RPMI7951 (cell line): ENCODE measurements at places on chromosomes 6 and 20. TPM values are rescaled to one million over a fixed set of nuclear protein-coding genes. Genes with fewer than 3 reads are reported as not detected.
A peak's percentile ranks its signal among the peaks of the same experiment; 100 is the strongest.

DNA sequence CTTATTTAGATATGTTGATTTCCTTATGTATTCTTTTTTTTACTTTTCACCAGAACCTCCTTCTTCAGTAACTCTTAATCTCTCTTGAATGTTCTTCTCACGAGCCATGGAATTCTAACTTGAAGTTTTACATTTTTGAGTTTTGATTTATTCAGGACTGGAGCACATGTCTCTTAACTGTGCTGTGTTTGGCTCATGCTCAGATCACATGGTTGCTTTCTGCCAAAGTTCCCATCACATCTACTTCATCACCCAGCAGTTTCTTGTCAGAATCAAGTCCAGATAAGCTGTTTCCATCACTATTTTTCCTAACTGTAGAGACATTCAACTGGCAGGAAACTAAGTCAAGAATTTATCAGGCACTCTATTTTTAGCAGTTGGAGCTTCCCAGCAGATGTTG, 31.7 kb downstream of the SLC35A1 start:
- DNase-seq = no peak

- DNase-seq = no peak
Measured at GRCh38 chr20:62906647-62907375, 19.5 kb downstream of the DIDO1 start.

- DNase-seq = no peak
Measured at GRCh38 chr6:4010048-4010447, 68.9 kb downstream of the FAM217A start.

DNA sequence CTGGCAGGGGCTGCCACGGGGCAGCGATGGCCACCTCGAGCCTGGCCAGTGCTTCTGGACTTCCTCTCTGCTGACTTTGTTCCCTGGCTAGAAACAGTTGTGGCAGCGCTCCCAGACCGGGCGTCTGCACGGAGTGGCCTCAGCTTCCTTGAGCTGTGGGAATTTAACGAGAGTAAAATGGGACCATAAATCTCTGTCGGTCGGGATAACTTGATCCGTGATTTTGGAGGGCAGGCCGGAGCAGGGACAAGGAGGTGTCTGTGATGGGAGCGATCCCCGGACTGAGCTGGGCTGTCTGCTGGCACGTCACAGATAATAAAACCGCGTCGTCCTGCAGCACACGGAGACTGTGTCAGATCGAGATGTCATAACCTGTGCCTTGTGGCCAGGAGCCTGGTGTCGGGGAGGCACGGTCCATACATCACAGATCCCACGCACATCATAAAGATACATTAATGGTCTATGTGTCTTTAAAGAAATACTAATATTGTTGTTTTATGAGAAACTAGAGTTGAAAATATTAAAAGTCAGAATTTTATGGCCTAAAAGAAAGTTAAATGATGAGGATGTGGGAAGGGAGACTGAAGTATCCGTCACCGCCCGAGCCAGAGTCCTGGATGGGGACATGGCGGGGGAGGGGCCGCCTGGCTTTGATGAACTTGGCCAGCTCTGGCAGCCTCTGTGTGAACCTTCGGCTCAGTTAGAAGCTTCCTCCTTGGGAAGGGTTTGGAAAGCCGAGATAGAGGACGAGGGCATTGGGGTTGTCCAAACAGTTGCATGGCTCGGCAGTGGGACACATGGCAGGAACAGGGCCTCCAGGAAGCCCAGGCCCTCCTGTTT, 6.5 kb upstream of the RBBP8NL start:
- no peak for DNase-seq

DNA sequence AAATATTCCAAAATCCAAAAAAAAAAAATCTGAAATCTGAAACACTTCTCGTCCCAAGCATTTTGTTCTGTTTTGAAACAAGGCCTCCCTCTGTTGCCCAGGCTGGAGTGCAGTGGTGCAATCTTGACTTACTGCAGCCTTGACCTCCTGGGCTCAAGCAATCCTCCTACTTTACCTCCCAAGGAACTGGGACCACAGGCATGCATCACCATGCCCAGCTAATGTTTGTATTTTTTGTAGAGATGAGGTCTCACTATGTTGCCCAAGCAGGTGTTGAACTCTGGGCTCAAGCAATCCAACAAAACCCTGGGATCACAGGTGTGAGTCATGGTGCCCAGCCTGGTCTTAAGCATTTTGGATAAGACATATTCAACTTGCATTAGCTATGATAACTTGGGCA, 13.6 kb downstream of the SESN1 start:
- no peak for DNase-seq

GRCh38 chr20:41587523-41587922, 30.7 kb downstream of the CHD6 start:
- DNase-seq = peak; percentile 15

GRCh38 chr6:15378866-15379265, 133.0 kb downstream of the JARID2 start:
- no peak for DNase-seq

DNA sequence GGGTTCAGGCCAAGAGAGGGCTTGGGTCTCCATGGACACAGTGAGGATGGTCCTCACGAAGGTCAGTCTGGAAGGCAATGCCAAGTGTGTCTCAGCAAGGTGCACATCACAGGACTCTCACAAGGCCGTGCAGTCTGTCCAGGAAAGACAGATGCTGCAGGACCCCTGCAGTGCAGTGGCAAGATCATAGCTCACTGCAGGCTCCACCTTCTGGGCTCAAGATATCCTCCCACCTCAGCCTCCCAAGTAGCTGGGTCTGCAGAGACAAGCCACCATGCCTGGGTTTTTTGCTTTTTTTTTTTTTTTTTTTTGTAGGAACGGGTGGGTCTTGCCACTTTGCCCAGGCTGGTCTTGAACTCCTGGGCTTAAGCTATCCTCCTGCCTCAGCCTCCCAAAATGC, 26.4 kb downstream of the ZMYND8 start:
- no peak for DNase-seq

DNA sequence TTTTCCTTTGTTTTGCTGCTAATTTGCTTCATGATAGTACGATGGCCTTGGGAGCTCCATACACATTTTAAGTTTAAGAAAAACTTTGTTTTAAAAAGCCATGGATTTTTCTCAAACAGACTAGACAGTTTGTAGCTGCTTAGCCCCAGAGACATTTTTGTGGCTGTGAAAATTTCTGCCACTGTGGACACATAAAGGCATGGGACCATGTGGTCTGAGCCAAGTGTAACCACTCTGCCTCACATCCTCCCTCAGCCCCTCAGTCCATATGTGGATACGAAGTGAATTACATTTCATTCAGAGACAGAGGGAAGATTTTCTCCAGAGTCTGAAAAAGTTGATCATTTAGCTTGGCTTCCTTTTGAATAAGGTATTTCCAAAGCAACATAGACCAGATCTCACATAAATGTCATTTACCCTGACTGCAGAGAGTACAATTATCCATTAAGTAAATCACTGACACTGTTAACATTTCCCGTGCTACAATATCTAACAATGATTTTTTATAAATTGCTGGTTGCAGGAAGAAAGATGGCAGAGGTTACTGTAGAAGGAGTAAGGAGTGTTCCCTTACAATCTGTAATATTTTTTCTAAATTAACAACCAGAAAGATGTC, 87.4 kb downstream of the GJA1 start:
- peak; percentile 84 for DNase-seq

GRCh38 chr20:58944610-58945009, 36.4 kb upstream of the NELFCD start:
- DNase-seq = no peak

DNA sequence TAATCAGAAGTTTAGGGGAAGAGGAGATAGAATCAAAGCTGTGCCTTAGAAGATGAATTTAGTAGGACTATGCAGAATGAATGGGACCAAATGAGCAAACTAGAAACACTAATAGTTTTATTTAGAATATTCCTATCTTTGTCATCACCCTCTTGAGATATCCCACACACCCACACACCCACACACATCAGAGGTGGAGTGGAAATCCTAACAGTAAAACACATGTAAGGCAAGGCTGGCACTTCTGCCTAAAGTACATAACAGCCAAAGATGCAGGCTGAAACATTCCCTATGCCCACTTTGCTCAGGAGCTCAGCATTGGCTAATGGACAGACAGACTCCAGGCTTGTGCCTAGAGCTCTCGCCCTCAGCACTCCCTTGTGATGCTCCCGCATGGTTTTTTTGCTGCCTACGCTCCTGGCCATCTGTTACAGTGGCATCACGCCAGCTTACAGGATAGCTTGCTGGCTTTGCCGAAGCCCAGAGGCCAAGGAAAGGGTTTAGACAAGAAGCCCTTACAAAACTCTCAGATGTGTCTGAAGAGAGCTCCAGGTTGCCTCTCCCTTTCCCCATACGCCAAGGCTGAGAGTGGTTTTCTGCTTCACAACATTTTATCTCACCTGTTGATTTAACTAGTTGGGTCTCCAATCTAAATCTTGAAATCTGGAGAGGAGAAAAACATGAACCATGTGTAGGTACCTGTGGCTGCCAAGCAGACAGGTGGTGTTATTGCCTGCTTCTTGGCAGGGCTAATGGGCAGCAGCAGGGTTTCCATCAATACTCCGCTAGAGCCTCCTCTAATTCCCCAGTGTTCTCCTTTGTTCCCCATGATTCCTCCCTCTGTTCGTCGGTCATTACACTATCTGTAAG, 282.6 kb upstream of the ID4 start:
- DNase-seq = no peak

The SYCP2 gene
- total RNA-seq = 6.2 and 10.1 TPM in 2 replicates

The TENT5A gene
- 14.8 and 15.5 TPM in 2 replicates for total RNA-seq

The MEP1A gene
- not detected in 2 replicates for total RNA-seq

The COL12A1 gene
- total RNA-seq = 25.9 and 28.7 TPM in 2 replicates

The SNRNP48 gene
- total RNA-seq = 18.5 and 19.2 TPM in 2 replicates

The IP6K3 gene
- total RNA-seq = 0.36 and 1.1 TPM in 2 replicates

The LTB gene
- not detected in 2 replicates for total RNA-seq

The PLN gene
- total RNA-seq = not detected in 2 replicates

The LHFPL5 gene
- not detected in 2 replicates for total RNA-seq
